ENCODE measurements at places on chromosomes 7 and 10. TPM values are rescaled to one million over a fixed set of nuclear protein-coding genes. Genes with fewer than 3 reads are reported as not detected.

Gene CNOT4
- 44.7 TPM for total RNA-seq

Gene PTPN20
- 10.2 TPM for total RNA-seq

Gene CNTNAP2
- total RNA-seq = 43.7 TPM

Gene SPDYE6
- total RNA-seq = 0.85 TPM

Gene SHH
- 0.32 TPM for total RNA-seq

Gene HPSE2
- 4.7 TPM for total RNA-seq

DNA sequence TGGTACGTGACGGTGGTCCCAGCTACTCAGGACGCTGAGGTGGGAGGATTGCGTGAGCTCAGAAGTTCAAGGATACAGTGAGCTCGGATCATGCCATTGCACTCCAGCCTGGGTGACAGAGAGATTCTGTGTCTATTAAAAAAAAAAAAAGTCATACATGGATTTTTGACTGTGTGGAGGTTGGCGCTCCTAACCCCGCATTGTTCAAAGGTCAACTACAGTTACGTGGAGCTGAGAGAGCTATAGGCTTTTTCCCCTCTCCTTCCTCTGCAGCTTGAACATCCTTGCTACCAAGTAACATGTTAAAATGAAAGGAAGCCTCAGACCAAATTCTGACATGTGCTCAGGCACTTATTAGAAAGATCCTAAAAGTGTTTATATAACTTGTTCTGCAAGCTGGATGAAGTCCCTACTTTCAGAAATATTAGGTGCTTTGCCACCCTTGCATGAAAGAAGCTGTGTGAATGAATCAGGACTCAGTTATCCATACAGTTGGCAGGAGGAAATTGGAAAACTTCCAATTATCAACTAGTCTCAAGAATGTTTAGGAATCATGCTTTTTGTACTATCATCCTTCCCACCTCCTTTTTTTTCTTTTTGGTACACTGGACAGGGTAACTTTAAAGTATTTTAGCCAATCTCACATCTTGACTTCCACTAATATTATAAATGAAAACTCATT, 12.5 kb upstream of the ST7 start:
- no peaks in the 10 kb centered on the region for H3K27me3 ChIP-seq
- no peak for DNase-seq
- no peaks in the 10 kb centered on the region for H3K4me1 ChIP-seq
- H3K27ac ChIP-seq = no peak overlapping the region

- no peaks in the 10 kb centered on the region for H3K27me3 ChIP-seq
- DNase-seq = no peak
- no peaks in the 10 kb centered on the region for H3K36me3 ChIP-seq
- H3K4me1 ChIP-seq = no peaks in the 10 kb centered on the region
These were observed 4.3 kb downstream of the MAP3K8 start for GRCh38 chr10:30438021-30438850.

GRCh38 chr7:90503367-90503766, 33.9 kb downstream of the PTTG1IP2 start:
- H3K36me3 ChIP-seq = no peaks in the 10 kb centered on the region
- no peaks in the 10 kb centered on the region for H3K27me3 ChIP-seq
- no peak for DNase-seq
- H3K4me1 ChIP-seq = no peaks in the 10 kb centered on the region

- no peak overlapping the region for H3K4me3 ChIP-seq
- H3K27me3 ChIP-seq = no peaks in the 10 kb centered on the region
- no peak for DNase-seq
- no peak overlapping the region for H3K27ac ChIP-seq
- H3K36me3 ChIP-seq = no peaks in the 10 kb centered on the region
- H3K4me1 ChIP-seq = no peaks in the 10 kb centered on the region
These were observed 13.3 kb downstream of the JMJD1C start for GRCh38 chr10:63452524-63452923.

- H3K27me3 ChIP-seq = no peaks in the 10 kb centered on the region
- no peak overlapping the region for H3K4me3 ChIP-seq
- H3K27ac ChIP-seq = no peak overlapping the region
- no peaks in the 10 kb centered on the region for H3K36me3 ChIP-seq
- no peak for DNase-seq
These were observed 1098.0 kb upstream of the C7orf33 start for GRCh38 chr7:147492606-147493005.

DNA sequence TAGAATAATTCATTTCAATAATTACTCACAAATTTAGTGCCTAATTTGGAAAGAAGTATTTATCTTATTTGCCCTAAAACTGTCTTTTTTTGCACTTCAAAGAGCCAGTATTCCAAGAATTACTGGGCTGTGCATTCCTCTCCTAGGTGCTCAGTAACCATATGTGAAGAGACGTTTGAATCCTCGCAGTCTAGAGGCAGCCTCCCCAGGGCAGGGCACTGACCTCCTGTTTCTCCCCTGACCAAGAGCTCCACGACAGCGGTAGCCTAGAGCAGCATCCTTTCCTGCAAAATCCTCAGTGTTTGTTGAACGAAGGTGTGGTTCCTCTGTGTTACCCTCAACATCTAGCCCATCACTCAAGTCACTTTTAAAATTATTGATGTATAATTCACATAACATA, 113.1 kb downstream of the EEPD1 start:
- no peaks in the 10 kb centered on the region for H3K36me3 ChIP-seq
- H3K4me1 ChIP-seq = peaks cover 26% of the 10 kb centered on the region
- H3K27ac ChIP-seq = no peak overlapping the region
- H3K4me3 ChIP-seq = no peak overlapping the region

DNA sequence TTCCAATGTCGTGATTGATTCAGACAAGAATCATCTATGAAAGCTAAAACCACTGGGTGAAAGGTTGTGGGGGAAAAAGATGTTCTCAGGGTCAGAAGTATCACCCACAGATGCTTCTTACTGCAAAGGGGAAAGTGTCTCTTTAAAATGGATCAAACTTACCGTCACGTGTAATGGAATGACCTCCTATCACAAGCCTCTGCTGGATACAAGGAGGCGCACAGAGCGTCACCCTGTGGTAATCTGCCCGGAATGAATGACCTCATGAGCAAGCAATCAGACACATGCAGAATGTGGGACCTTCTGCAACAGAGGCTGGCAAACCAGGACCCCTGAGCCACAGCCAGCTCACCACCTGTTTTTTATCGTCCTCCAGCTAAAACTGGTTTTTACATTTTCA, 33.0 kb downstream of the WIPF3 start:
- DNase-seq = no peak
- no peaks in the 10 kb centered on the region for H3K36me3 ChIP-seq
- no peaks in the 10 kb centered on the region for H3K27me3 ChIP-seq
- no peak overlapping the region for H3K4me3 ChIP-seq
- H3K4me1 ChIP-seq = no peaks in the 10 kb centered on the region
- H3K27ac ChIP-seq = no peak overlapping the region

DNA sequence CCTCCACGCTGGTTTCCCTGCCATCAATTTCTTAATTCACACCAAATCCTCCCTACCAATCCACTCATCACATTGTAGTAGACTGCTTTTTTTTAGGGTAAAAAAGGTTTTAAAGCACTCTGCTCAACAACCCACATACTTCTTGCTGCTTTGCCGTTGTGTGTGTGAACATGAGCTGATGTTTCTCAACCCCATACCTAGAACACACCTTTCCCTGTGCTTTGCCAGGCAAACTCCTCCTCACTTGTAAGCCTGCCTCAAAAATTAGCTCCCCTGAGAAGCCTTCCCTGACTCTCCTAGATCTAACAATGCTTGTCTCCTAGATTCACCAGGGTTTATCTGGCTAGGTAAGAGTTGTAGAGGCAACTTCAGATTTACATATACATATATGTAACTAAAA, 119.0 kb upstream of the FAM133B start:
- no peak overlapping the region for H3K27ac ChIP-seq
- H3K27me3 ChIP-seq = no peaks in the 10 kb centered on the region
- no peaks in the 10 kb centered on the region for H3K36me3 ChIP-seq
- DNase-seq = no peak
- H3K4me3 ChIP-seq = no peak overlapping the region

GRCh38 chr10:118458957-118459641, 117.0 kb upstream of the FAM204A start:
- DNase-seq = peak; percentile 10
- no peak overlapping the region for H3K4me3 ChIP-seq
- H3K4me1 ChIP-seq = no peaks in the 10 kb centered on the region
- H3K27ac ChIP-seq = no peak overlapping the region

- H3K4me3 ChIP-seq = no peak overlapping the region
- no peaks in the 10 kb centered on the region for H3K36me3 ChIP-seq
- peaks cover 16% of the 10 kb centered on the region for H3K4me1 ChIP-seq
- peak overlapping the region; percentile 52 for H3K27ac ChIP-seq
- no peaks in the 10 kb centered on the region for H3K27me3 ChIP-seq
These were observed 14.2 kb upstream of the ACSL5 start for GRCh38 chr10:112359606-112360307.

- H3K27me3 ChIP-seq = no peaks in the 10 kb centered on the region
- H3K36me3 ChIP-seq = no peaks in the 10 kb centered on the region
- H3K4me3 ChIP-seq = no peak overlapping the region
- peaks cover 41% of the 10 kb centered on the region for H3K4me1 ChIP-seq
- H3K27ac ChIP-seq = peak overlapping the region; percentile 73
- DNase-seq = no peak
These were observed 85.6 kb downstream of the RNF216 start for GRCh38 chr7:5695727-5696345.
